ENCODE measurements at places on chromosomes 13 and 19. TPM values are rescaled to one million over a fixed set of nuclear protein-coding genes. Genes with fewer than 3 reads are reported as not detected.

The ZNF345 gene
- total RNA-seq: 0.17 TPM

The KCTD15 gene
- 193 TPM for total RNA-seq

The SIAH3 gene
- total RNA-seq: not detected

The RFX2 gene
- total RNA-seq: 2.0 TPM

The LIM2 gene
- not detected for total RNA-seq

The PIBF1 gene
- total RNA-seq: 9.9 TPM

The OR4F17 gene
- total RNA-seq: not detected

DNA sequence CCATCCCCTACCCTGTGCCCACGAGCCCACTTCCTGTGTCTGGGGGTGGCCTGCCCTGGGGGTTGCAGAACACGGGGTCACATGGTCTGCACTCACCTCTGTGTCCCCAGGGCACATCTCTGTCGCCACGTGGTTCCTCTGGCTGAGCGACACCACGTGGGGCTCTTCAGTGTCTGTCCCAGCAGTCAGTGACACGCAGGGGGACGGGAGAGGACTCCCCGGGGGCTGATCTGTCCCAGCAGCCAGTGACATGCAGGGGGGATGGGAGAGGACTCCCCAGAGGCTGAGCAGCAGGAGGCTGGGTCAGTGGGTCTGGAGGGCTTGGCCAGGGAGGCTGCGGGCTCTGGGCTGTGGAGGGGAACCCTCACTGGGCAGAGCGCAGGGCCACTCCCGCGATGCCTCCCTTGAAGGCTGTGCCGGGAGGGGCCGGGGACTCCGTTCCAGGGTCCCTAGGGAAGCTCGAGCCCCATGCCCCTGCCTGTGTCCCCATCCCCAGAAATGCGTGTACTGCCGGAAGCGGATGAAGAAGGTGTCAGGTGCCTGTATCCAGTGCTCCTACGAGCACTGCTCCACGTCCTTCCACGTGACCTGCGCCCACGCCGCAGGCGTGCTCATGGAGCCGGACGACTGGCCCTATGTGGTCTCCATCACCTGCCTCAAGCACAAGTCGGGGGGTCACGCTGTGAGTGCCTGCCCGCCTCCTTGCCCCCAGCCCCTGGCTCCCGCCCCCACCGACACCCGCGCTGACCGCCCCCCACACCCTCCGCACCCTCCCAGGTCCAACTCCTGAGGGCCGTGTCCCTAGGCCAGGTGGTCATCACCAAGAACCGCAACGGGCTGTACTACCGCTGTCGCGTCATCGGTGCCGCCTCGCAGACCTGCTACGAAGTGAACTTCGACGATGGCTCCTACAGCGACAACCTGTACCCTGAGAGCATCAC, 174.8 kb downstream of the KDM4B start:
- no peak for DNase-seq

DNA sequence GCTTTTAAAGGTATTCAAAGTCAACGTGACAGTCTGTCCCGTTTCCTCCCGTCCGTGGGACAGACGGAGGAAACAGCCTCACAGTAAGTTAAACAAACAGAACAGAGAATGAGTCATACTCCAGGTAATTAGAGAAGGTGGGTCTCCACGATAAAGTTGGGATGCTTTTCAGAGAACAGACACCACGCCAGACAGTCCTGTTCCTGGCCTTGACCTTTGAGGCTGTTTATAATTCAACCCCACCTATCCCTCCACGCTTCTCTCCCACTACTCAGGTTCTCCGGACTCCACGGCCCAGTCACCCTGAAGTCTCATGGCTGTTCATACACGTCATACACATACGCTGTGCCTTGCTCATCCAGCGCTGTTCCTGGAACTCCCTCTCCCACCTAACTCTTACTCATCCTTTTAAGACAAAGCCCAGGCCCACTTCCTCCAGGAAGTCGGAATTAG, 42.5 kb downstream of the ARHGEF18 start:
- DNase-seq: peak; percentile 33

DNA sequence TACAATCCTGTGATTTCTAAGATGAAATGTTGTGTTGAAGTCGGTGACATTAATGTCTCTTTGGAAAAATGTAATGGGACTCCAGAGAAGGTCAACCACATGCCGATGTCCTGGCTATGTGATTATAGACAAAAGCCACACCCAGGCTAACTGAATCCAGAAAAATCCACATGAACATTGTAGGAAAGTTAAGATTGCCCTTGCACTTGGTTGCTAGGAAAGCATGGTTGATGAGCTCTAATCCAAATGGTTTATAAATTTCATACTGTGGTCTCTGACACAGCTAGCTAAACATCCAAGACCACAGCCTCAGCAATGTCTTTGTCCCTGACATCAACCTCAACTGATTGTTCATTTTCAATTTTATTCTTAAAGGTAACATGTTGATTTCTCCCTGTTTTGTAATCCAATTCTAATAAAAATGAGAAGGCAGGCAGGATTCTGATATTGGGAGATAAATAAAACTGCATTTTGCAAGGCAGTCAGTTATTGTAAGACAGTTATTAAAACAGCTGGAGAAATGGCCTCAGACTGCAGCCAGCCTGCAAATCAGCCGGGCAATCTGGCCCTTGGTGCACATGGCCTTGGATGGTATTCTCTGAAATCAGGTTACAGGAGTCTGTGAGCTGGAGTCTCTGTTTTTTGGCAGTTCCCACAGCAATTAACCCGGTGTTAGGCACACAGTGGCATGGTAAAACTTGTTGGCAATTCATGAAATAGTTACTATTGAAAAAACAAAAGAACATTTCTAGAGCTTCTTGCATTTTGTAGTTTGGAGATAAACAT, 93.9 kb downstream of the STARD13 start:
- no peak for DNase-seq

GRCh38 chr19:42514449-42514848, 13.8 kb downstream of the CEACAM1 start:
- no peak for DNase-seq

GRCh38 chr13:91381371-91381770, 17.1 kb upstream of the GPC5 start:
- DNase-seq: no peak

- peak; percentile 13 for DNase-seq
These were observed 6.7 kb downstream of the KHSRP start for GRCh38 chr19:6417713-6418561.

- DNase-seq: no peak
These were observed 29.3 kb upstream of the SPACA7 start for GRCh38 chr13:112346899-112347229.

DNA sequence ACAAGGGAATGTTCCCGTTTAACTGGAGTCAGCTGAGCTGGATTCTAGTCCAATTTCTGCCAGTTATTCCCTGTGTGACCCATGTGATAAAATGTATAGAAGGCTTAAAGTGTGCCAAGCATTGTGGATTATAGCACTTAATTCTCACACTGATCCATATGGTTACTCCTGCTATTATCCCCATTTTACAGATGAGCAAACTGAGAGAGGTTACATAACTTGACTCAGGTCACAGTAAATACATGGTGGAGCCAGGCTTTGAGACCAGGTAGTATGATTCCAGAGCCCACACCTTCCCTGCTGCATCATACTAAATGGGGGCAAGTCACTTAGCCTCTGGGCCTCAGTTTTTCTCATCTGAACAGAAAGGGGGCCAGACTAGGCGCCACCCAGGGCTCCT, 2.0 kb upstream of the DHRS12 start:
- no peak for DNase-seq

DNA sequence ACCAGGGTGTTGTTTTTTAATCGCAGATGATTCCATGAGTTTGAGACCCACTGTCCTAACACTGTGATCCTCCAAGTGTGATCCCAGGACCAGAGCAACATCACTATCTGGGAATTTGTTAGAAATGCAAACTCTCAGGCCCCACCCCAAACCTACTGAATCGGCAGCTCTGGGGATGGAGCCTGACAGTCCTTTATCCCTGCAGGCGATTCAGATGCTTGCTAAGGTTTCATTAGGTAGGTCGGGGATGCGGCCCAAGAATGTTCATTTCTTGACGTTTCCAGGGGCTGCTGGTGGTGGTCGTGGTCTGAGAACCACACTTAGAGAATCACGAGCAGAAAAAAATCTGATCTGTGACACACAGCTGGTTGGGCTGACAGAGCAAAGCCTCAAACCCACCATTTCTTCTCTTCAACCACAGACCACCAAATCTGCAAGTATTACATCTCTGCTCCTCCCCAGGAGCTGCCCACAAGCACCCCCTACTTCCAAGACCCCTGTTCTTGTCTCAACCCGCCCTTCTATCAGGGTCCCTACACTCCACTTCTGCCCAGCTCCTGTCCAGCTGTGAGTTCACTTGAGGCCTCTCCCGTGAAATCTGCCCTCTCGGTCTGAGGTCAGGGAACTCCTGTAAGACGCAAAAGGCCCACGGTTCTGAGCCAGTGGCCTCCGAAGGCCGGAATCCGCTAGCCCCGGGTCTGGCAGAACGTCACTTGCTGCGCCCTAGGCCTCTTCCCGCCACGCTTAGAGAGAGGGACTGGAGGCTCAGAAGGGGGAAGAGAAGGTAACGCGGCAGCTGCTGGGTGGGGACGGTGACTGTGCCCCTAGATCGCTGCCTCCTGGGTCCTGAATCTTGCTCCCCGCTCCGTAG, 1.1 kb upstream of the FARP1 start:
- no peak for DNase-seq

DNA sequence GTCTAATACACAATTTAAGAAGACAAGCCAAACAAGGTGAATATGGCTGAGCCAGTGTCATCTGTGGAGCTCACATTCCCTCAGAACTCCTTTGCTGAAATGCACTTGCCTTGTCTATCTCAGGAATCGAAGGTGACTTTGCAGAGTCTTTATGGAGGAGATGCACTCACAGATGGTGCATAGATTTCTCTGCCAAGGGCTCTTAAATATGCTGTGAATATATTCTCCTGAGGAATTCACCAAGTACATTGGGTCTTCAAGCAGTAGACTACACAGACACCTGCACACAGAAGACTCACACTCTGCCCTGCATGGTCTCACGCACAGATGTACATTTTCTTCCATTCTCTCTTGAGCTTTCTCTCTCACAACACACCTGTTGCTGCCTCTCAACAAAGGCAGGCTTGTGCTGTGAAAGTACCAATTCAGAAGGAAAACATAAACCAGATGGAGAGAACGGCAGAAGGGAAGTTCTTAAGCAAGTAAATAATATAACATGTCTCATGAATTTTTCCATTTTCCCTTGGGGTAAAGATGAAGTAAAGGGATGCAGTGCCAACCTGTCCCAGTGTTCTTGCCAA, 174.7 kb downstream of the DLEU7 start:
- no peak for DNase-seq

DNA sequence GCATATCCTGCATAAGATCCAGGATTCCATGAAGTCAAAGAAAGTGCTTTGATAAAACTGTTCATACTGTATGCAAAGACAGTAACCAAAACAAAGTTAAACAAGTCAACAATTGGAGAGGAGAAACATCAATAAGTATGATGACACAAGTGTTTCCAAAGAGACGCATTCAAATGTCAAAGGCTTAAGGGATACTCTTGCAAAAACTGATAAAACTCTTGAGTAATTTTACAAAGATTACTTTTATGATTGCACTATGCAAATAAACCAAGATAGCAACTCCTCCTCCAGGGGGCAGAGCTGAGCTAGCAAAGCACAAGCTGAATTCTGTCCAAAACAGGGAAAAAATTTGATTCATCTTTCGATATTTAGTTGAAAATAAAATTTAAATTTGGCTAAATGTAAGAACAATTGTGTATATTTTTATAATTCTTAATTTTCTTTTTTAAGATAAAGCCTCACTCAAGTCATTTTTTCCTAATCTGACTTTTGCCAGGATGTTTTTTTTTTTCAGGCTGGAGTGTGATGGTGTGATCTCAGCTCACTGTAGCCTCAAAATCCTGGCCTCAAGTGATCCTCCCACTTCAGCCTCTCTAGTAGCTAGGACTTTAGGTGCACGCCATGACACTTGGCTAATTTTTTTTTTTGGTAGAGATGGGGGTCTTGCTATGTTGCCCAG, 84.0 kb downstream of the MZT1 start:
- DNase-seq: no peak

DNA sequence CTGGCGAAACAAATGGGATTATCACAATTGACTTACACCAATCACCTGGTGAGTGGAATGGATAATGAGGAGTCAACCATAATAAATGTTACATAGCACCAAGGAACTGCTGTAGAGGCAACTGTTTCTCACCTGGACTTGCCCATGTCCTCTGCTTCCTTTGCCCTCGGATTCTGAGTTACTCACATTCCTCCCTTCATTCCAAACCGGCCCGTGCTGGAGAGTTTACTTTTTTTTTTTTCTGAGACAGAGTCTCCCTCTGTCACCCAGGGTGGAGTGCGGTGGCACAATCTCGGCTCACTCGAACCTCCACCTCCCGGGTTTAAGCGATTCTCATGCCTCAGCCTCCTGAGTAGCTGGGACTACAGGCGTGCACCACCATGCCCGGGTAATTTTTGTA, 41.5 kb upstream of the TSC22D1 start:
- DNase-seq: no peak

GRCh38 chr13:73521985-73522524, 463.2 kb downstream of the KLF5 start:
- DNase-seq: no peak

DNA sequence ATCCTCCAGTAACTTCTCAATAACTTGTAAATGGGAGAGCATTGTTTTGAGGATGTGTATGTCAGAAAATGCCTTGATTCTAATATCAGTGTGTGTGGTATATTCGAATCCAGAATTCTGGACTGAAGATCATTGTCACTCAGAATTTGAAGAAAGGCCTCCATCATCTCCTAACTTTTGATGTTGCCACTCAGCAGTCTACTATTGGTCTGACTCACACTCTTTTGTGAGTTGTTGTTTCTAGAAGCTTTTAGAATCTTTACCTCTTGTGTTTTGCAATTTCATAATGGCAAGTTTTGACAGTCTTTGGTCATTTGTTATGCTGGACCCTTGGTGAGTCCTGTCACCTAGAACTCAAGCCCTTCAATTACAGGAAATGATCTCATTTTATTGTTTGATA, 77.0 kb downstream of the RUBCNL start:
- no peak for DNase-seq

- DNase-seq: no peak
These were observed 6.2 kb upstream of the USP12 start for GRCh38 chr13:27177852-27178251.

DNA sequence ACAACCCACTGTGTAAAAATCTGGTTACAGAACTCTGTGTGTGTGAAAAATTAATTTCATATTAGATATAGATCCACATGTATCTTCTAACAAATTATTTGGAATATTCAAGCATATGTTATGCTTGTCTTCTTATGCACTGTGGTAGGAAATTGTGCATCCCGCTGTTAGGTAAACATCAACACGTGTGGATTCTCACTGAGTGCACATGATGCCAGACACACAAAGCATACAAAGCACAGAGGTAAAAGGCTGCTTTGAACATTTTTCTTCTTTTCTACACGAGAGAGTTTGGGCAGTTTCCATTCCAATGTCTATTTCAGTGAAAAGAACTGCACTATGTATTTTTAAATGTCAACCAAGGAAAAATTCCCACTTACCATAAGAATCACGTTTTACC, 354.9 kb downstream of the PCDH9 start:
- no peak for DNase-seq

DNA sequence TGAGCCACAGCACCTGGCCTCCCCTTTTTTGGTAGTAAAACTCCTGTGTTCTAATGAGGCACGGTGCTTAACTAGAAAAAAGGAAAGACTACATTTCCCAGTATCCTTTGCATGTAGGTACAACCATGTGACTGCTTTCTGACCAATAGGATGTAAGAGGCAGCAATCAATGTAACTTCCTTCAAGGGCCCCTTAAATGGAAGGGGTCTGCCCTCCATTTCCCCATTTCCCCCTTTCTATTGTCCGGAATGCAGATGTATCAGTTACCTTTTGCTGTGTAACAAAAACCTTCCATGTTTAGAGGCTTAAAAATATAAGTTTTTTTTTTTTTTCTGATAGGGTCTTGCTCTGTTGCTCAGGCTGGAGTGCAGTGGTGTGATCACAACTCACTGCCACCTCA, 2.2 kb downstream of the GPR32 start:
- no peak for DNase-seq

Measured in Caki2 (cell line).